ENCODE measurements at places on chromosomes 5 and 9. TPM values are rescaled to one million over a fixed set of nuclear protein-coding genes. Genes with fewer than 3 reads are reported as not detected.

CYSRT1 gene
- total RNA-seq = 1.4 TPM

PCDHA12 gene
- total RNA-seq = 0.34 TPM

BTNL8 gene
- not detected for total RNA-seq

IFNB1 gene
- total RNA-seq = not detected

SLC6A3 gene
- total RNA-seq = not detected

GGTA1 gene
- total RNA-seq = 1.1 TPM

ADAMTS19 gene
- 0.15 TPM for total RNA-seq

HTR4 gene
- 0.44 TPM for total RNA-seq

C9 gene
- total RNA-seq = not detected

PFN3 gene
- not detected for total RNA-seq

ZNF622 gene
- total RNA-seq = 31.7 TPM

IL7R gene
- 0.06 TPM for total RNA-seq

OTP gene
- not detected for total RNA-seq

DNAI1 gene
- total RNA-seq = not detected
